ENCODE measurements at places on chromosomes 3 and 15. TPM values are rescaled to one million over a fixed set of nuclear protein-coding genes. Genes with fewer than 3 reads are reported as not detected.

GPX1 gene
- 398 TPM for total RNA-seq

NSMCE3 gene
- total RNA-seq: 7.8 TPM

CCR8 gene
- not detected for total RNA-seq

CLRN1 gene
- total RNA-seq: not detected

GASK1A gene
- 0.10 TPM for total RNA-seq

LYZL4 gene
- total RNA-seq: not detected

ITIH4 gene
- total RNA-seq: 0.96 TPM

SLC6A11 gene
- not detected for total RNA-seq

ST3GAL6 gene
- 6.0 TPM for total RNA-seq

EXD1 gene
- total RNA-seq: not detected

CPNE9 gene
- total RNA-seq: not detected

RTP1 gene
- not detected for total RNA-seq

TNFSF10 gene
- total RNA-seq: 36.4 TPM

SEC11A gene
- 196 TPM for total RNA-seq

C3orf49 gene
- total RNA-seq: not detected

FANCD2OS gene
- not detected for total RNA-seq

HRG gene
- total RNA-seq: not detected

WNT5A gene
- 3.0 TPM for total RNA-seq

CNTN6 gene
- total RNA-seq: not detected

HTR3E gene
- not detected for total RNA-seq

CDC25A gene
- total RNA-seq: 20.9 TPM

IL5RA gene
- not detected for total RNA-seq

IL17RB gene
- total RNA-seq: not detected

DPPA4 gene
- total RNA-seq: not detected

DNAJC13 gene
- total RNA-seq: 66.6 TPM

C3orf18 gene
- 1.3 TPM for total RNA-seq

GOLGA8G gene
- not detected for total RNA-seq

MED12L gene
- 0.65 TPM for total RNA-seq

RLBP1 gene
- not detected for total RNA-seq

HCLS1 gene
- 34.3 TPM for total RNA-seq

SPSB4 gene
- not detected for total RNA-seq

CCDC71 gene
- 31.0 TPM for total RNA-seq

SAMD7 gene
- total RNA-seq: not detected

HEG1 gene
- 50.8 TPM for total RNA-seq

CEP152 gene
- total RNA-seq: 3.9 TPM

CSTA gene
- total RNA-seq: not detected

ZNF385D gene
- total RNA-seq: 0.33 TPM

ARNT2 gene
- 0.76 TPM for total RNA-seq

SNX22 gene
- total RNA-seq: 0.57 TPM

GOLGA8M gene
- not detected for total RNA-seq

LRRC31 gene
- total RNA-seq: not detected

PSMD6 gene
- 79.0 TPM for total RNA-seq

NCK1 gene
- 42.5 TPM for total RNA-seq

GABRA5 gene
- total RNA-seq: not detected

THSD4 gene
- 44.1 TPM for total RNA-seq

MUC4 gene
- not detected for total RNA-seq

ANKRD34C gene
- total RNA-seq: not detected

ZNF619 gene
- total RNA-seq: 7.0 TPM

CHRNA5 gene
- total RNA-seq: 6.9 TPM

PFN2 gene
- 76.8 TPM for total RNA-seq

FBN1 gene
- 127 TPM for total RNA-seq

B3GALNT1 gene
- 10.1 TPM for total RNA-seq

NFKBIZ gene
- 65.0 TPM for total RNA-seq
